ENCODE measurements at places on chromosomes 3 and 15. TPM values are rescaled to one million over a fixed set of nuclear protein-coding genes. Genes with fewer than 3 reads are reported as not detected.
A peak's percentile ranks its signal among the peaks of the same experiment; 100 is the strongest.

GRCh38 chr15:98518823-98519561 is 129.3 kb upstream of the IGF1R start:
- H3K36me3 ChIP-seq = no peaks in the 10 kb centered on the region
- peaks cover 4% of the 10 kb centered on the region for H3K27me3 ChIP-seq
- peaks cover 4% of the 10 kb centered on the region for H3K4me1 ChIP-seq

- DNase-seq = no peak
- H3K4me3 ChIP-seq = peak overlapping the region; percentile 58
- peaks cover 39% of the 10 kb centered on the region for H3K4me1 ChIP-seq
- no peak overlapping the region for H3K27ac ChIP-seq
- no peaks in the 10 kb centered on the region for H3K27me3 ChIP-seq
These were observed 1.5 kb upstream of the FBXO22 start for GRCh38 chr15:75902129-75902557.

HIGD2B gene
- not detected for total RNA-seq

GRCh38 chr15:64928626-64929220 is 17.0 kb downstream of the ANKDD1A start:
- no peaks in the 10 kb centered on the region for H3K4me1 ChIP-seq
- H3K4me3 ChIP-seq = no peak overlapping the region
- H3K27me3 ChIP-seq = no peaks in the 10 kb centered on the region
- H3K36me3 ChIP-seq = peaks cover 10% of the 10 kb centered on the region

RPL22L1 gene
- total RNA-seq = 98.9 TPM

DNA sequence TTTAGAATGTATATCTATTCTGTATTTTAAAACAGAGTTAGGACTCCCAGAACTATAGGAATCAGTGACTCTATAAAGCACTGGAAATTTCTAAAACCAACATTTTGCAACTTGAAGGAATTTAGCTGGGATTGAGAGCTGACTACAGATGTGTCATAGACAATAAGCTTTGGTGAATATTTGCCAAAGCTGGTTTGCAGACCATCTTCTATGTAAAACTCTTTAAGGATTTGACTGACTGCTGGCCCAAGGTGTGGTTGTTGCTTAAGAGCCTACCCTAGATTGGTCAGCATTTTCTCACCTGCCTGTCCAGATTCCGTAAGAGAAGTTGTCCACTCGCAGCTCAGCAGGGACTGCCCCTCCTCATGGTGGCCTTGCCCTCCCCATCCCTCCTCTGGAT is 73.2 kb upstream of the GK5 start:
- no peak overlapping the region for H3K27ac ChIP-seq
- no peak for DNase-seq
- no peaks in the 10 kb centered on the region for H3K27me3 ChIP-seq
- H3K4me3 ChIP-seq = no peak overlapping the region
- H3K36me3 ChIP-seq = peaks cover 38% of the 10 kb centered on the region

GRCh38 chr15:75031848-75032247 is 8.5 kb downstream of the PPCDC start:
- peaks cover 32% of the 10 kb centered on the region for H3K36me3 ChIP-seq
- H3K4me1 ChIP-seq = peaks cover 40% of the 10 kb centered on the region
- no peak overlapping the region for H3K4me3 ChIP-seq
- H3K27me3 ChIP-seq = no peaks in the 10 kb centered on the region
- DNase-seq = no peak
- H3K27ac ChIP-seq = peak overlapping the region; percentile 36

DNA sequence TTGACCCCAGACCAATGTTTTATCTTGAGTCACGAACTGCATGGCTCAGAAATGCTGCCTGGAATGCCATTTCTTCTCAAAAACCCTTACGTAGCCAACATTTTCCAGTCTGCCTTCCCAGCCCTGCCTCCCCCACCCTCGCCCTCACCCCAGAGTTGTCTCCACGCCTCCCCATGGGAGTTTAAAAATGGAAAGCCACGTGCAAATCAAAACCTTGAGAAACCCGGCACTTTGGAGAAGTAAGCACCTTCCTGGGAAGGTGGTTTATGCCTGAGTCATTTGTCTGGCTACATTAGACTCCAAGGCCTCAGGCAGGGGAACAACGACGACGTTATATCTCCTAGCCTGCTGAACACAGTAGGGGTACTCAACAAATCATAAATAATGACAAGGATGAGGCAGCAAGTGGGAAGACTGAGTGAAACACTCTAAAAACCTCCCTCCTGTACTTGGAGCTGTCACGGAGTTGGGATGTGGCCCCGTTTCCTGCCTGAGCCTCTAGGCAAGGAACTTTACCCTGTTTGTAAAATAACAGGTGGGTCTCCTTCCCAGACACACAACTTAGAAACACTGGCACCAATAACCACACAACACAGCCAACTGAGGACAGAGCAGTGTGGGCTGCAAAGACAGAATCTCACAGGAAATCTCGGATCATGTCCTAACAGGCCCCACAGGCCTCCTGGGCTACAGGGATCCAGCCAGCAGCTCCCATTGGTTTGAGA is 179.1 kb downstream of the NTRK3 start:
- H3K27ac ChIP-seq = no peak overlapping the region
- H3K27me3 ChIP-seq = no peaks in the 10 kb centered on the region
- no peaks in the 10 kb centered on the region for H3K4me1 ChIP-seq
- H3K36me3 ChIP-seq = no peaks in the 10 kb centered on the region

DNA sequence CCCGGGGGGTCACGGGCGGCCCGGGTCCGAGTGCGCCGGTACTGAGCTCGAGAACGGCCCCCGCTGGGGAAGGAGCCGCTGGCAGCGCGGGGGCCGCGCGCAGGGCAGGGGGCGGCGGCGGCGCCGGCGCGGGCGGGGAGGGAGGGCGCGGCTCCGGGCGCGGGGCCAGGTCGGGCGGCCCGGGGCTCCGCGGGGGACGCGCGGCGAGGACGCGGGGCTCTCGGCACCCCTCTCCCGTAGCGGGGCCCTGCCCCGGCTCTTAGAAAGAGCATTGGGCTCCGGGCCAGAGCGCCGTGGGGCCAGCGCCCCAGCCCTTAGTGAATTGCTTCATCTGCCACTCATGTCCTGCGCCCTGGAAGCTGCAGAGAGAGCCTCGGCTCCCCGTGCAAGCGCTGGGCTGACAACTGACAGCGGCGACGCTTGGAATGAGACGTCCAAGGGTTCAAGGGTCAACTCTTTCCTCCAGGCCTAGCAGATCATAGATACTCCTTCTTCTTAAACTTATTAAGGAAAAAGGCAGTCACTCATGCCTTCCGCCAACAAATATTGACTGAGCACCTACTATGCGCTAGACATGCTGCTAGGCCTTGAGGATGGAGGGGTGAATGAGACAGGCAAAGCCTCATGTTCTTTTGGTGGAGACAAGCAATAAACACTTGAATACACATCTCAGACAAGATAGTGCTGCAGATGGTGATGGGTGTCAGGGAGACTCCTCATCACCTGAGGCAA is 140.8 kb downstream of the SMAD6 start:
- H3K27me3 ChIP-seq = peaks cover 49% of the 10 kb centered on the region
- no peak overlapping the region for H3K27ac ChIP-seq
- H3K4me3 ChIP-seq = no peak overlapping the region
- H3K4me1 ChIP-seq = peaks cover 4% of the 10 kb centered on the region
- H3K36me3 ChIP-seq = no peaks in the 10 kb centered on the region
- no peak for DNase-seq

DNA sequence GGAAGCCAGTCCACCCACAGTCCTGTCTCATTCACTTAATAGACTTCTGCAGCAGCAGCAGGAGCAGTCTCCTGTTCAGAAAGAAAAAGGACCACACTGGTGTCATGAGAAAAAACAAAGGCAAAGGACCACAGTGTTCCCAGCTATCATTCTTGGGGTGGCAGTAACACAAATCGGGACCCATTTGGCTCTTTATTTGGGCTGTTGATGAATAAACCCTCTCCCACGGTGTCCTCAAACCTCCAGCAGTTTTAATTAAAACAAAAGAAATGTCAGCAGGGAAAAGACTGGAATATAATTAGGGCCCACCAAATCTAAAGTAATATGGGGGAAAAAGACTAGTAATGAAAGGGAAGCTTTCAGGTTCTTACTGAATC is 210.5 kb upstream of the SLC2A2 start:
- peaks cover 18% of the 10 kb centered on the region for H3K36me3 ChIP-seq
- H3K27me3 ChIP-seq = no peaks in the 10 kb centered on the region
- H3K4me3 ChIP-seq = no peak overlapping the region
- no peak overlapping the region for H3K27ac ChIP-seq
- no peak for DNase-seq

DNA sequence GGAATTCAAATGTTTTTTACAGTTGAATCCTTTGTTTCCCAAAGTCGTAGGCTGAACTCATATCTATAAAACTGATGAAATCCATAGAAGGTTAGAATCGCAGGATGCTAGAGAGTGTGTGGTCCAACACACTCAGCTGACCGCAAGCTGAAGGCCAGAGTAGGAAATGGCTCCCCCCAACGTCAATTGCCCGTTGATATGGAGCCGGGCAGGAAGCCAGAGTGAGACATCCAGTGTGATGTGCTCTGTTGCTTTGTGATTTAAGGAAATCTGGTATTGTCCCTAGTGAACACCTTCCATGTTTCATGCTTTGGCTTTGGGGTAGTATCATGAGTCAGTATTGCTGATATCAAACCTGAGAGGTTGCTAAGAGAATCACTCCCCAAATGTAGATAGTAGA is 5.8 kb upstream of the MEX3B start:
- no peaks in the 10 kb centered on the region for H3K36me3 ChIP-seq
- peaks cover 42% of the 10 kb centered on the region for H3K27me3 ChIP-seq
- peaks cover 5% of the 10 kb centered on the region for H3K4me1 ChIP-seq
- DNase-seq = no peak
- no peak overlapping the region for H3K4me3 ChIP-seq
- no peak overlapping the region for H3K27ac ChIP-seq

- no peak for DNase-seq
- H3K4me3 ChIP-seq = no peak overlapping the region
- H3K4me1 ChIP-seq = peaks cover 1% of the 10 kb centered on the region
- no peaks in the 10 kb centered on the region for H3K27me3 ChIP-seq
These were observed 104.9 kb downstream of the AQP9 start for GRCh38 chr15:58243070-58243469.

GRCh38 chr3:108959017-108959416 is 5.3 kb upstream of the GUCA1C start:
- no peak overlapping the region for H3K4me3 ChIP-seq
- peaks cover 6% of the 10 kb centered on the region for H3K27me3 ChIP-seq
- no peaks in the 10 kb centered on the region for H3K36me3 ChIP-seq
- DNase-seq = no peak
- H3K4me1 ChIP-seq = no peaks in the 10 kb centered on the region

- no peaks in the 10 kb centered on the region for H3K4me1 ChIP-seq
- no peak overlapping the region for H3K4me3 ChIP-seq
- peaks cover 46% of the 10 kb centered on the region for H3K27me3 ChIP-seq
- no peaks in the 10 kb centered on the region for H3K36me3 ChIP-seq
- no peak for DNase-seq
These were observed 6.2 kb downstream of the ZIC4 start for GRCh38 chr3:147400111-147400510.

TFDP2 gene
- total RNA-seq = 22.8 TPM

DNA sequence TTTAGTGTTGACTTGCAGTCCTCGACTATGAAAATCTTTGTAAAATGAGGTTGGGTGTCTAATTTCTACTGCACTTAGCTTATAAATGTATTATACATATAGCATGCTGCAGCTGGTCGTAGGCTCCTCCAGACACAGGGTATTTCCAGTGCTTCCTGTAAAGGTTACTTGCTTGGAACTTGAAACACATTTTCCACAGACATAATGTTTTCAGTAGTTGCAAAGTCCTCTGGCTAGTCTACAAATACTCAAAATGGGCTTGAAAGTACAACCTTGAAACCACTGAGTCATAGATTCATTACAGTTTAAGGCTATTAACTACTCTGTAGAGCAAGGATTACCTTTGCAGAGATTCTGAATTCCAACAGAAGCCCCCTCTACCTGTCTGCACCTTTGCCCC is 464.1 kb downstream of the RAP2B start:
- no peak overlapping the region for H3K27ac ChIP-seq
- no peak for DNase-seq
- peaks cover 78% of the 10 kb centered on the region for H3K4me1 ChIP-seq
- H3K4me3 ChIP-seq = no peak overlapping the region
- H3K36me3 ChIP-seq = peaks cover 16% of the 10 kb centered on the region

- peaks cover 3% of the 10 kb centered on the region for H3K4me1 ChIP-seq
- H3K27me3 ChIP-seq = peaks cover 2% of the 10 kb centered on the region
- H3K4me3 ChIP-seq = no peak overlapping the region
- DNase-seq = no peak
- no peak overlapping the region for H3K27ac ChIP-seq
- peaks cover 6% of the 10 kb centered on the region for H3K36me3 ChIP-seq
These were observed 85.3 kb downstream of the HHLA2 start for GRCh38 chr3:108381529-108382140.

DNA sequence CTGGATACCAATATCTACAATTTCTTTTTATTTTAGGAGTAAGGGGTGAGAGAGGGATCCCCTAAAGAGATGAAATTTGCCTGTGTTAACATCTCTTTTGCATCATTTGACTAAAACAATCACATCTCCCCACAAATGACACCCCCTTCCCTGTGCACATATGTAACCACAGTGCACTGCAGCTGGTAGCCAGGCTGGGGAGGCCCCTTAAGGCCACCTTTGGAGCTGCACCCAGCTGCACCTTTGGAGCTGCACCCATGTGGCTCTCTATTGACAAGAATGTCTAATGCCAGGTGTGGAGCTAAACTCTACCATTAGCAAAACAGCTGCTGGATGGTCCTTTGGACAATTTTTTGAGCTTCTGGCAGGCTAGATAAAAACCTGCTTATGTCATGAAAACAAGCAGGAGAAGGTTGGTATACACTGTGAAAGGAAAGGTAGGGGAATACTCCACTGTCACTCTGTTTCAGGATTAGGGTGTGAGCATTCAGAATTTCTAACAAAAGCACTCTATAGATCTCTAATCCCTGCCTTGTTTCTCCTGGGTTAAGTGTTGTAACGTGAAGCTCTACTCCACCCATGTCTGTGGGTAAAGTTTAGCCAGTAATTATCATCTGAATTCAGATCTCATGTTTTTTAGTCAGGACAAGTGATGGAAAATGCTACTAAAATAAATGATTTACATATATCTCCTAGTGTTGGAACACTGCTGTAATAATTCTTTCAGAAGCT is 52.1 kb downstream of the TFG start:
- H3K27me3 ChIP-seq = no peaks in the 10 kb centered on the region
- H3K4me3 ChIP-seq = no peak overlapping the region
- DNase-seq = no peak
- no peak overlapping the region for H3K27ac ChIP-seq

SEMA3B gene
- total RNA-seq = 0.38 TPM

SCN5A gene
- not detected for total RNA-seq

RTP1 gene
- total RNA-seq = not detected

CLDN11 gene
- total RNA-seq = not detected

GRCh38 chr15:51887887-51888592 is 58.6 kb downstream of the TMOD3 start:
- DNase-seq = no peak
- H3K4me1 ChIP-seq = peaks cover 2% of the 10 kb centered on the region
- no peak overlapping the region for H3K27ac ChIP-seq
- peaks cover 44% of the 10 kb centered on the region for H3K36me3 ChIP-seq

GPR27 gene
- total RNA-seq = 3.0 TPM

DNA sequence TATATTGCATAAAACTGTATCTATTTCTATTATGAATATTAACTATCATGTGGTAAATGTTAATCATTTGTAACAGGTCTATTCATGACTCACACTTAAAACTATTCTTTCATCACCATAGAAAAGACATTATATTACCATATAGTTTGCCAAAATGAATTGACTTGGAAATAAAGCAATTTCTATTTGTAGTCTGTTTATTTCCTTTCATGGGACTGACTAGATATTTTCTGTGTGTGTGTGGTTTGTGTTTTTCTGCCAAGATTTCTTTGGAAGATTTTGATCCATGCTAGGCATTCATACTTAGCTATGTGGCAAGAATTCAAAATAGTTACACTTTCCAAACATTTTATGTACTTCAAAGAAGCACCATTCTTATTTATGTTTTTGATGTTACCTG is 522.5 kb upstream of the AGTR1 start:
- no peaks in the 10 kb centered on the region for H3K36me3 ChIP-seq
- H3K4me1 ChIP-seq = no peaks in the 10 kb centered on the region
- no peak overlapping the region for H3K27ac ChIP-seq
- H3K4me3 ChIP-seq = no peak overlapping the region
- DNase-seq = no peak

All from activated CD4-positive, alpha-beta memory T cell treated with anti-CD3 and anti-CD28 coated beads, Interleukin-2, amount 10 ng/mL, durations not matched to agents 7 days and 5 days (primary cell).